Testis (tissue), 5 donors: ENCODE measurements at places on chromosomes 16 and 17.

DNA sequence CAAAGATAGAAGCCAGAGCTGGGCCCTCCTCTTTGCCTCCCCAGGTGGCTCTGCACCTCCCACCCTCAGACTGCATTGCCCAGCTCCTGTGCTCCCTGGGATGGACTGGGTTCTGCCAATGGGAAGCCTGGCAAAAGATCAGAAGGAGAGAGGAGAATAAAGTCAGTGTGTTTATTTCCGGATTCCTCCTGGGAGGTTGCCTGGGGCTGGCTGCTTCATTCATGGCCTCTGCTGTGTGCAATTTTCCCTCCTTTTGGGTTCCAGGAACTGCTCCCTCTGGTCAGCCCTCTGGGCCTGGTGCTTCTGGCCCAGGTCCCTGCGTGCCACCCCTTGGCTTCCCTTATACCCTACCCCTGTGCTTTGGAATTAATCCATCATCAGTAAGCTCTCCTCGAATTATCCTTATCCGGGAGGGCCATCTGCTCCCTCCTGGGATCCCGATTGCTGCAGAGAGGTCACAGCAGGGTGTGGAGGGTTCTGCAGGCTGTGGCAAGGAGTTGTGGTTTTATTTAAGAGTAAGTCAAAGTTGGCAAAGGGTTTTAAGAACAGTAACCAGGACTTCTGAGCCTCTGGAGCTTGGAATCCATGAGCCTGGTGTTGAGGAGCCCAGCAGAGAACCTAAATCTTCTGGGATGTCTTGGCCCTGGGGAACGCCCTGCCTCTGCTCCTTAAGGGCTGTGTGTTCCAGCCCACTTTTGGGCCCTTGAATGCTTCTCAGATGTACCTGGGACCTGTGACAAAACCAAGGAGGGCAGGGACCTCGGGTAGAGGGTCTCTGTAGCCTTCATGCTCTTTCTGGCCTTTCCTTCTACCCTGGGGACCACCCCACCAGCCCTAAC lies 8.2 kb upstream of the MMP2 start:
- DNase-seq = no peak

DNA sequence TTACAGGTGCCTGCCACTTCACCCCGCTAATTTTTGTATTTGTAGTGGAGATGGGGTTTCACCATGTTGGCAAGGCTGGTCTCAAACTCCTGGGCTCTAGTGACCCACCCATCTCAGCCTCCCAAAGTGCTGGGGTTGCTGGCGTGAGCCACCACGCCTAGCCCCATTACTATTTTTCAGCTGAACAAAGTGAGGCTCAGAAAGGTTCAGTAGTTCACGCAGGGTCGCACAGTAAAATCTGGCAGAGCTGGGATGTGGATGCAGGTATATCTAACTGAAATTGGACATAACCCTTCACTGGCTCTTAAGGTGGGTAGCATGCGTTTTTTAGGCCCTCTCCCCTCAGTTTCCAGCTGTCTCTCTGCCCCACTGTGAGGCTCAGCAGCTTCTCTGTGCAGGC lies 7.2 kb downstream of the AQP8 start:
- no peak for DNase-seq

DNA sequence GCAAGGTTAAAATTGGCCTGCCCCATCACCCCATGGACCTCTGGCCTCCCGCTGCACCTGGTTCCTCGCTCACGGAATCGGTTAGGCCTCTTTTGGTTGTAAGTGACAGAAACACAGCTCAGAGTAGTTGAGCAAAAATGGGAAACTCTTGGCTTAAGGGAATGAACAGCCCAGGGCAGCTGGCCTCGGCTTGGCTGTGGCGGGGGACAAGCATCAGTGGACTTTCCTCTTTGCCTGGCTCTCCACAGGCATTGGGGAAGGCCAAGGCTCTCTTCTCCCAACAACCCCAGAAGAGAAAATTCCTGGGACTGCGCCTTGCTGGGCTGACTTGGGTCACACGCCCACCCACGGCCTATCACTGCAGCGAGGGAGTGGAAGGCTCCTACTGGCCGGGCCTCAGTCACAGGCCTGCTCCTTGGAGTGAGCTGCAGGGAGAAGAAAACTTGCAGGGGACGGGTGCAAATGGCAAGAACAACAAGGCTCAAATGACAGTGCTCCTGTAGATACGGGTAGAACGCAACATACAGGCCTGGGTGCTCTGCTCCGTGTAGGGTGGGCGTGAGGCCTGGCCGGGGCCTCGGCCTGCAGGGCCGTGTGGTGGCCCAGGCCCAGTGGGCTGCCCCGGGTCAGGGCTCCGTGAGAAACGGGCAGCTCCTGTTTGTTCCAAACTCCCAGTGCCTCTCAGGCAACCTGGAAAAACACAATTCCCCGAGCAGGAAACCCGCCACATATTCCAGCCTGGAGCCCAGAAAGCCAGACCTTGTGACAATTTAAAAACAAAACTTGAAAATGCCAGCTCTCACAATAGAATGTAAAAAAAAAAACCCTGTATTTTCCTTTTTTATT lies 25.0 kb upstream of the ATP2A3 start:
- no peak for DNase-seq

DNA sequence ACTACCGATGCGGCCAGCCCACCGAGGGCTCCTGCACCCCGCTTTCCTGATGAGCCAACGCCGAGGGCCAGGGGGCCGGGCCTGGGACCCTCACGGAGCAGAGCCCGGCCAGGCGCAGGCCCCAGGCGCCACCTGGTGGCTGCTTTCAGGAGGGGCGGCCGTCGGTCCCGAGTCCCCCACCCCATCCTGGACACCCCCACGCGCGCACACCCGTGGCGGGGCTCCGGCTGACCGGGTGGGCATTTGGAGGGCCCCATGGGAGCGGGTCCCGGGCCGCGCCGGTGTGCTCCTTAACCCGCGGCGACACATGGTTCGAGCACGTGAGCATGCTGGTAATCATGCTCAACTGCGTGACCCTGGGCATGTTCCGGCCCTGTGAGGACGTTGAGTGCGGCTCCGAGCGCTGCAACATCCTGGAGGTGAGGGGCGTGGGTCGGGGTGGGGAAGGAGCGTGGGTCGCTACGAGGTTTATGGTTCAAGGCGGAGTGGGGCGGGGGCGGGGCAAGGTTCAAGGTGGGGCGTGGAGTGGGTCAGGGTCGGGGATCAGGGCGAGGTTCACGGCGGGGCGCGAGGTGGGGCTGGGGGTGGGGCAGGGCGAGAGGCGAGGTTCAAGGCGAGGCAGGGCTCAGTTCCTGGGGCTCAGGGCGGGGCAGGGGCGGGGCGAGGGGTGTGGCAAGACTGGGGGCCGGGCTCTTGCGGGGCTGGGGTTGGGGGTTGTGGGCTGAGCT lies 30.2 kb downstream of the TPSG1 start:
- no peak for DNase-seq

DNA sequence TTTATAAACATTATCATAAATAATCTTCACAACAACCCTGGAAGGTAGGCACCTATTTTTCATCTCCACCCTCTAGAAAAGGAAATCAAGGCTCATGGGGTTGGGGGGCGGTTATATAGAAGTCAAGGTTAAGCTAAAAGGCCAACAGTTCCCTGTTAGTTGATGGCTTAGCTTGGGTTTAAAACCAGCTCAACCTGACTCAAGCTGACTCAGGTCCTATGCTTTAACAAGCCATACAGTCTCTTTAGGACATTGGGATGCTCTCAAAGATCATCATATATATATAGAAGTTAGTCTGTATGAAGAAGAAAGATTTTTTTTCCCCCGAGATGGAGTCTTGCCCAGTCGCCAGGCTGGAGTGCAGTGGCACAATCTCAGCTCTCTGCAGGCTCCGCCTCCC lies 44.8 kb upstream of the MED13 start:
- no peak for DNase-seq

GRCh38 chr17:45975640-45976295 lies 23.3 kb upstream of the STH start:
- DNase-seq = no peak

DNA sequence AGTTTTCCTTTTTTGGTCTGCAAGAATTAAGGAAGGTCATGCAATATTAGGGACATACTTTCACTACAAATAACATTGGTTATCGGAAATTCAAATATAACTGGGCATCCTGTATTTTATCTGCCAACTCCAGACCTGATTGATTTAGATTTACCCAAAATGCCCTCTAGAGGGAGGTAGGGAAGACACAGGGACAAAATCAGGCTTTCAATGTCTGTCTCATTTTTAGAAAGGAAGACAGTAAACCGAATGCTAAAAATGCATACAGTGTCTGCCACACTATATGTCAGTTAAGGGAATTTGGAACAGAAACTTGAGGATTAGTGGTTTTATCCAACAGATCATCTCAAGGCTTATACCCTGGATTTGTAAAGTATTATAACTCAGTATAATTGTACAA lies 161.7 kb upstream of the SOX9 start:
- DNase-seq = no peak

- DNase-seq = no peak
These were observed 8.7 kb downstream of the TBX21 start for GRCh38 chr17:47741793-47742145.

DNA sequence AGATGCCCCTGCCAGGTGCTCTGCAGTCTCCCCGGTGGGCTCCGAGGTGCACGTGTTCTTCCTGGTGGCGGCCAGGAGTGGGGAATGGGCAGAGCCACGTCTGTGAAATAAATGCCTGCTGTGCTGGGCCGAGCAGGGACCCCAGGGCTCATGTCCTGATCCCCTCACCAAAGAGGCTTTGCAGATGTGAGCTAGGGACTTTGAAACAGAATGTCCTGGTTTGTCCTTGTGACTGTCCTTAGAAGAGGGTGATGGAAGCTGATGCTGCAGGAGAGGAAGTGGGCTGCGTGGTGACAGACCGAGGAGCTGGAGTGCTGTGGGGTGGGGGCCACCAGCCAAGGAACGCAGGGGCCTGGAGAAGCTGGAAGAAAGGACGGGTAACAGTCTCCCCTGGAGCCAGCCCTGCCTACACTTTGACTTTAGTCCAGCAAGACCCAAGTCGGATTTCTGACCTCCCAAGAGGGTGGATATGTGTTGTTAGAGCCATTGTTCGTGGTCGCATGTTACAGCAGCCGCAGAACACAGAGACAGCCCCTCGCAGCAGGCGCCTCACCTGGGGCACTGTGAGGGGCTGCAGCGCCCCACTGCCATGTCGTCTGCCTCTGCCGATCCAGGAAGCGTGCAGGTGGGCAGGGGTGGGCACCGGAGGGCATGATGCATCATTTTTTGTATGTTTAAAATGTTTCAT lies 217.9 kb upstream of the CIBAR2 start:
- no peak for DNase-seq

DNA sequence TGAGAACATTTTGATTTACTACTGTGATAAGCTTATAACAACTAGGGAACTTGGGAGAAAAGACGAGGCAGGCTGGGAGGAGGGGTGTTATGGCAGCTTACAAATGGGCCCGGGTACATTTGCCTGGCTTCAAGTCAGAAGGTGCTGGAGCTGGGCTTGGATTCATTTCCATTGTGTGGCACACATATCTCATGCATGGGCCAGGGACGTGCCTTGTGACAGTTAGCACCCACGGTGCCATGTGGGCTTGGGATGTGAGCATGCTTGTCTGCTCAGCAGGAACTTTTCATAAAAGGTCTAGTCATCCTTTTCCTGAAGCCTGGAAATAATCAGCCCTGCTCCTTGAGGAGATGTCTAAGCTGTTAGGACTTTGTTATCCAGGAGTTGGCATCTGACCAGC lies 572.2 kb downstream of the CDH13 start:
- no peak for DNase-seq

DNA sequence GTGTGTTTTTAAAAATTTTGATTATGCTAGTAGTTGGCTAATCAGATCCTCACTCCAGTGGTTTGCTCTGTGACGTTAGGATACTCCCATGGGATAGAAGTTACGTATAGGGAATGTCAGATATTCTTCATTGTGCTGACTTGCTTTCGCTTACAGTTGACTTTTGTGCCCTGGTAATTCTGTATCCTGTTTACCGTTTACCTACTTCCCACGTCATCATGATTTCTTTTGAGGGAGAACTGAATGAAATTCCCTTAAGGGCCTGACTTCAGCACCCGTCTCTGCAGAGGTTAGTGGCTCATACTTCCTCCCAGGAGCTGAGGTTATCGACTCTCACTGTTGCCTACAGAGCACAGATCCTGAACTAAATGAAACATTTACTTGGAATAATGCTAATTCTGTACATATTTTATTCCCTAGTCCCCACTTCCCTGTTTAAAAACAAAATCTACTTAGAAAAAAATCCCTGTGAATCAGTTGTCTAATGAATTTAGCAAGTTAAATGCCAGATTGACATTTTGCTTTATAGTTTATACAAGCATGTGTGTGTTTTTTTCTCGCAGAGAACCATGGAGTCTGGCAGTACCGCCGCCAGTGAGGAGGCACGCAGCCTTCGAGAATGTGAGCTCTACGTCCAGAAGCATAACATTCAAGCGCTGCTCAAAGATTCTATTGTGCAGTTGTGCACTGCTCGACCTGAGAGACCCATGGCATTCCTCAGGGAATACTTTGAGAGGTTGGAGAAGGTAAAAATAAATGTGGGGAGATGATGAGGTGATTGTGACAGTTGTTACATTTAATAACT lies 2.8 kb downstream of the PRKAR1A start:
- DNase-seq = peak; percentile 63

DNA sequence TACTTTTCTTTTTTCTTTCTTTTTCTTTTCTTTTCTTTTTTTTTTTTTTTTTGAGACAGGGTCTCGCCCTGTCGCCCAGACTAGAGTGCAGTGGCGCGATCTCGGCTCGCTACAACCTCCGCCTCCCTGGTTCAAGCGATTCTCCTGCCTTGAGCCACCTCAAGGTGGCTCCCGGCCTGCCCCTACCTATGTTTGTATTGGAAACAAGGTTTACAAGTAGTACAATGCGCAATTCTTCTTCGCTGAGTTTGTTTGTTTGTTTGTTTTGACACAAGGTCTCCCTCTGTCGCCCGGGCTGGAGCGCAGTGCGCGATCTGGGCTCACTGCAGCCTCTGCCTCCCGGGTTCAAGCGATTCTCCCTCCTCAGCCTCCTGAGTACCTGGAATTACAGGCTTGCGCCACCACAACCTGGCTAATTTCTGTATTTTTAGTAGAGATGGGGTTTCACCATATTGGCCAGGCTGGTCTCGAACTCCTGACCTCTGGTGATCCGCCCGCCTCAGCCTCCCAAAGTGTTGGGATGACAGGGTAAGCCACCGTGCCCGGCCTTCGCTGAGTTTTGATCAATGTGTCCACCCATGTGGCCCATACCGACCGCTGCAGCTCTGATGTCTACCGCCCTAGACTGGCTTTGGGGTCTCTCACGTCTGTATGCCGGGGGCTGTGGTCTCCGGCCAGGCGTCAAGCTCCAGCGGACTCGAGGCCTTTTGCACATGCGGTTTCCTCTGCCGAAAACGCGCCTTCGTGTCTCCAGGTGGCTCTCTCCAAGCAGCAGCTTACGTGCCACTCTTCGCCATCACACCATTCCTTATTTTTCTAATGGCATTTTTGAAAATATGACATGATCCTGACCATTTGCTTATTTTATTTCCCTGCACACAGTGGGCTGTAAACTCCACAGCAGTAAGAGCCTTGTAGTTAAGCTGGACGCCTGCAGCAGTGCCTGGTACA lies 1.1 kb upstream of the YBX2 start:
- DNase-seq = no peak
